Right ventricle myocardium inferior (tissue), 1 donor: ENCODE measurements at places on chromosomes 5 and 9.

GRCh38 chr5:6273090-6273735 lies 105.1 kb downstream of the MED10 start:
- DNase-seq = no peak

- no peak for DNase-seq
These were observed 438.3 kb downstream of the TAF11L14 start for GRCh38 chr5:18072600-18072999.

- DNase-seq = no peak
These were observed 1.5 kb downstream of the FBN2 start for GRCh38 chr5:128536254-128537220.

DNA sequence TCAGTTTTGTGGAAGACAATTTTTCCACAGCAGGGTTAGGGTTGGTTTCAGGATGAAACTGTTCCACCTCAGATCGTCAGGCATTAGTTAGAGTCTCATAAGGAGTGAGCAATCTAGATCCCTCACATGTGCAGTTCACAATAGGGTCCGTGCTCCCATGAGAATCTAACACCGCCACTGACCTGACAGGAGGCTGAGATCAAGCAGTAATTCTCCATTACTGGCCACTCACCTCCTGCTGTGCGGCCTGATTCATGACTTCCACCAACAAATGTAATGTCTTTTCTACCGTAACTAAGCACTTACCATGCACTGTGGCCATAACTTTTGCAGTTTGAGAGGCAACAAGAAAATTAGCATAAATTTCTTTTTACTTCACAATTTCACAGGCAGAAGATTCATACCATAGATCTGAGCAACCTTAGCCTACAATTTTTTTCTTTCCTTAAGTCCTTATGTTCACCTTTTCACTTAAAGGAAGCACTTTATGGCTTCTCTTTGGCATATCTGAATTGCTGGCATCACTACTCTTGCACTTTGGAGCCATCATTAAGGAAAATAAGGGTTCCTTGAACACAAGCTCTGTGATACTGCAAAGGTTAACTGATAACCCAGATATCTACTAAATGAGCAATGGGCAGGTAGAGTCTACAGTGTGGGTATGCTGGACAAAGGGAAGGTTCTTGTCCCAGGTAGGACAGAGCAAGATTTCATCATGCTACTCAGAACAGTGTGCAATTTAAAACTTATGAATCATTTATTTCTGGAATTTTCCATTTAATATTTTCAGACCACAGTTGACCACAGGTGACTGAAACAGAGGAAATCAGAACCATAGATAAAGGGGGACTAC lies 83.0 kb upstream of the IFNK start:
- no peak for DNase-seq

DNA sequence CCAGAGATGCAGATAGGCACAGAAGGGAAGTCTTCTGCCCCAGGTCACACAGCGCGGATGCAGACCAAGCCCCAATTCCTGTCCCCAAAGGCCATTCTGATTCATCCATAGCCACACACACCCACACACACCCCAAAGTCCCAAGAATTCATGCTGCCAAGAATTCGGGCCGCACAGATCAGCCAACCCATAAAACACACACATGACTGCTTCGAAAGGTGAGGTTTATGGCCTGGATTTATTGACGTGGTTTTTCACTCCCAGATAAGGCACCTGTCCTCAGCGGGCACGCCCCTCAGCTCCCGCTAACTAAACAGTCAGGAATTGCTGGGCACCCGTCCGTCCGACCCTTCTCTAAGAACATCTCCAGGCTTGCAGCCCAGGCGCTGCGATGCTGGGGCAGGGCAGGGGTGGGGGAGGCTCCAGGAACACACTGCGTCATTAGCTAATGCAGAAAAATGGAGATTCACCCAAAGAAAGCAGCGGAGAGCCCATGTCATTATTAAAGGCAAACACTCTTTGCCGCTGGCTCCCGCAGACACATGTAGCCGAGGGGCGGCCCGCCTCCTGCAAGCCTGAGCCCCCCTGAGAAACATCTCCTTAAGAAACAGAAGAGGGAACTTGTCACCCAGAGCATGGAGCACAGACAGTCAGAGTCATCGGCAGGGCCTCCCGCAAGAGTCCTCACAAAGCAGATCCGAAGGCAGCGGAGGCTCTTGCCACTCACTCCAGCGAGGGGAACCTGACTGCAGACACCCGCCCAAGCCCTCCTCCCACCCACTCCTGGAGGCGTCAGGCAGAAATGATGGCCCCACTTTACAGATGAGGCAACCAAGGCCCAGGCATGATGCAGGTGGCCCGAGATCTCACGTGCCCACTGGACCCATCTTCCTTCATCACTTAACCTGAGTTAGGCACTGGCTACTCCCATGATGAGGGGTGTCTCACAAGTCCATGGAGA lies 19.9 kb downstream of the VAV2 start:
- DNase-seq = peak; percentile 37

GRCh38 chr9:100082782-100083181 lies 16.0 kb downstream of the ERP44 start:
- no peak for DNase-seq

DNA sequence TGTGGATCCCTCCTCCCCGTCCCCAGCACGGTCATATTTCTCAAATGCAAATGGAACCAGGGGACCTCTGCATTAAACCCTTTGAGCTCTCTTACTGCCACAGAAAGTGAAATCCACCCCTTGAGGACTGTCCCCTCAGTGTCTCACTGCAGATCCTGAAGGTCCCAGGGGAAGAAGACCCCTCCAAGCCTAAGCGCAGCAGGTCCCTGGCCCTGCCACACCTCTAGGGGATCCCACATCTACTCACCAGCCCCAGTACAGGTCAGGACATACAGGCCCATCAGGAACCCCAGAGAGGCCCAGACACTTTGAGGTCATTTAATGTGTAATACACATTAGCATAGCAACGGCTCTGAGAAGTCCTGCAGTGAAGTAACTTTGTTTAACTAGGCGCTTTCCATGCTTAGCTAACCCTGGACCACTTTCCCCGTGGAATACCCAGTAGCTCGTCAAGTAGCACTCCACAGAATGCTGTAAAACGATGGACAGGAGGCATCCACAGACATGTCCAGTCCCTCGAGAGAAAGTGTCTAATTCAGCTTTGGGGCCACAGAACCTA lies 54.7 kb upstream of the ALDH1B1 start:
- no peak for DNase-seq

GRCh38 chr9:36748322-36748899 lies 175.7 kb downstream of the MELK start:
- no peak for DNase-seq

DNA sequence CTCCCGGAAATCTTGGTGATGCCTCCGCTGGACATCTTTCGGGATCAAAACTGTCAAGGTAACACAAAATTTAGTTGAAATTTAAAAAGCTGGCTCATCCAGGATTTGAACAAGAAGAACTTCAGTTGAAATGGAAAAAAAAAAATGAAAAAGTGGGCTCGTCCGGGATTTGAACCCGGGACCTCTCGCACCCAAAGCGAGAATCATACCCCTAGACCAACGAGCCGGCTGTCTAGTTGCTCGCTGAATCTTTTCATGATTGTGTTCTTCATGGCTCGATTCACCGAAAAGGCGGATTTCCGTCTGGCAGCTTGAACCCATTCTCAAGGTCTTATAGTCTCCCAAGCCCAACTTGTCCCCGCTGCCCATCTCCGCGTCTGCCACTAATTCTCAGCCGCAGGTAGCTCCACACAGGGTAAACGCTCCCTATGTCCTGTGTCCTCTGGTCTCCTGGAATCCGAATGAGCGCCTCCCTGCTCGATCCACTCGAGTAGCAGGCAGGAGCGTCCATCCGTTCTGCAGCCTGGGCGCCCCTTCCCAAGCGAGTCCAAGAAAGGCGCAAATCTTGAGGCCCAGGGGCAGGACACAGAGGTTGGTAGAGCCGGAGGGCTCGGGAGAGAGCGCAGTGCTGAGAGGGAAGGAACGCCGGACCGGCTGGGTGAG lies 16.2 kb downstream of the TRIM7 start:
- peak; percentile 80 for DNase-seq

- no peak for DNase-seq
These were observed 721.0 kb upstream of the WWC1 start for GRCh38 chr5:167570431-167570830.

DNA sequence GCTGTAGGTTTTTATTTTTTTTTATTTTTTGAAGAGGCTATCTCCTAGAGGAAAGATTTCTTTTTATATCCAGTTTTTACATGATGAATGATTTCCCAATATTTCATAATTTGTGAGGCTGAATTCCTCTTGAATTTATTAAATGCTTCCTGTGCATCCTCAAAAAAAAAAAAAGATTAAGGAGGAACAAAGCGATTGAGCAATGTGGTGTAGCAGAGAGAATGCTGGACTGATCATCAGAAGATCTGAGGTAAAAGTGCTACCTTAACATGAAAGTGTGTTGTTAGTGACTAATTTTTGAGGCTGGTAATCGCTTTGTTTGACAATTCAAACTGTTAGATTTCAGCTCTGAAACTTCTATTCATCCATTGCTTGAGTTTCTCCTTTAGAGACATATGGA lies 125.1 kb downstream of the ESM1 start:
- DNase-seq = no peak
